Activated CD8-positive, alpha-beta T cell treated with anti-CD3 and anti-CD28 coated beads, Interleukin-2, amount 10 ng/mL, durations not matched to agents 7 days and 5 days (primary cell): ENCODE measurements at places on chromosomes 5 and 9. TPM values are rescaled to one million over a fixed set of nuclear protein-coding genes. Genes with fewer than 3 reads are reported as not detected.
A peak's percentile ranks its signal among the peaks of the same experiment; 100 is the strongest.

Gene LRRC19
- not detected for total RNA-seq

Gene ZFP2
- 0.26 TPM for total RNA-seq

GRCh38 chr5:142474431-142475094, 149.7 kb upstream of the SPRY4 start:
- DNase-seq: no peak

GRCh38 chr5:62306896-62307689, 1.1 kb downstream of the KIF2A start:
- peak; percentile 73 for DNase-seq

DNA sequence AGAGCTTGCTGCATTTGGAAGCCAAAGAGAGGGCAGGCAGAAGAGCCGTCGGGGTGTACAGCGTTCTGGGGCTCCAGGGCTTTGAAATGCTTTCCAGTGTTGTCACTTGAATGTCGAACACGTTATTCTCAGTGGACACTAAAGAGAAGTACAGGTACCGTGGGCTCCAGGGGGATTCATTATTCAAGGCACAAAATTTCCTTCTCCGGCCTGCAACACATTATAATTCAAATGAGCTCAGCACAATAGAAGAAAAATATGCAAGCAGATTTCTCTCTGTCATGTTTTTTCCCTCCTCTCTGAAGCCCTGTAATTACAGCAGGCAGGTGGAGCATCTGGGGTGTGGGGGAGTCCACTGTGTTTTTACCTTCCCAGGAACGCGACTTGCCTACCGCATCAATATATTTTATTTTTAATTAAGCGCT, 293.1 kb downstream of the ZSWIM6 start:
- no peak for DNase-seq

GRCh38 chr5:58891086-58891970, 308.5 kb downstream of the RAB3C start:
- peak; percentile 68 for DNase-seq

GRCh38 chr9:137301081-137301947, 757 bp downstream of the NRARP start:
- no peak for DNase-seq

DNA sequence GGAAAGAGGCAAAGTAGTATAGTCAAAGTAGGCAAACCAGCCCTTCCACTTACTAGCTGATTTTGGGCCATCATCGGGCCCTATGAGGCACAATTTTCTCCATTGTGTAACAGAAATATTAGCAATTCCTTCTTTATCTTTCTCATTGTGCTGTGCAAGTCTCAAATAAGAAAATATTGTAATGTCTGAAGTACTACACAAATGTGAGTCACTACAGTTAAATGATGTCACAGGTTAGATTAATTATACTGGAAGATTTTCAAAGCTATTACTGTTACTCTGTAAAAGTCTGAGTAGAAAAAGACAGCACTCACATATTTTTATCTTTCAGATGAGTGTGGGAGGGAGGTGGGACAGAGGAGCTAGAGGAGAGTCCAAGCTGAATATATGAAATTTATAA, 12.4 kb upstream of the TMC1 start:
- no peak for DNase-seq

DNA sequence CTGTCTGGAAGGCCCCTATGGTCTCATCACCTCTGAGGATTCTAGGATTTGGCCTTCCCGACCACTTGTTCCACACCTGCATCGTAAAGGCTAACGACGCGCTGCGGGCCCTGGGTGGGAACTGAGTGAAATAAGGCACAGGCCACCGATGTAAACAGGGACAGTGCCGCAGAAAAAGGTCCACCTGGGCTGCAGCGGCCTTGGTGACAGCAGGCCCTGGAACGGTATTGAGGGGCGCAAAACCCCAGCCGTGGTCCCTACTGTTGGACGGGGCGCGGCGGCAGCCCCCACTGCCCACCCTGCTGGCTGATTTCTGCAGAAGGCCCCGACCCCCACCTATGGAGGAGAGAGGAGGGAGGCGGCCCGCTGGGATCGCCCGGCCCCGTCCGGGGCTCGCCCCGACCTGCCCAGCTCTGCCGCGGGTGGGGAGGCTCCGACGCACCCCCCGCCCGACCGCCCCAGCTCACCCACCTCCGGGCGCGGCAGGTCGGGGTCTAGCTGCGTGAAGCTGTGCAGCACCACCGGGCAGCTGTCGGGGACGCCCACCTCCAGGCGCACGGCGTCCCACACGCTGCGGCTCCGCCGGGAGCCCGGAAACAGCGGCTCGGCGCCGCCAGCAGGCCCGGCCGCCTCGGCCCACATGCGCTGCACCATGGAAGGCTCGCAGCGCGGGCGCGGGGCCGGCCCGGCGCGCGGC, 391 bp downstream of the RALGDS start:
- DNase-seq: no peak

DNA sequence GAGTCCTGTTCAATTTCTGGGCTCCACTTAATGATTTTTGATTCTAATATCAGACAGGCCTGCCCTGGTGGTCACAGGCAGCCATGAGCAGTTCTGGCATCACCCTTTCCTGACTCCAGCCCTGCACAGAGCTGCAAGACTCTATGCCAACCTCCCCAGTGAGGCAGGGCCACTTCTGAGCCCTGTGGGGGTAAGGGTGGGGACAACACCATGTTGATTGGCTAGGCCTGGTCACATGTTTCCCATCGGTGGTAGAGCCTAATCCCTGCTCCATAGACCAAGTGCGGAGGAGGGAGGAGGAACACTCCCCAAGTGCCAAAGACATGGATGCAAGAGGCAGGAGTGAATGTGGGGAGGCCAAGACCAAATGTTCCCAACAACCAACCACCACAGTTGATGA, 134.6 kb downstream of the PHF2 start:
- no peak for DNase-seq

DNA sequence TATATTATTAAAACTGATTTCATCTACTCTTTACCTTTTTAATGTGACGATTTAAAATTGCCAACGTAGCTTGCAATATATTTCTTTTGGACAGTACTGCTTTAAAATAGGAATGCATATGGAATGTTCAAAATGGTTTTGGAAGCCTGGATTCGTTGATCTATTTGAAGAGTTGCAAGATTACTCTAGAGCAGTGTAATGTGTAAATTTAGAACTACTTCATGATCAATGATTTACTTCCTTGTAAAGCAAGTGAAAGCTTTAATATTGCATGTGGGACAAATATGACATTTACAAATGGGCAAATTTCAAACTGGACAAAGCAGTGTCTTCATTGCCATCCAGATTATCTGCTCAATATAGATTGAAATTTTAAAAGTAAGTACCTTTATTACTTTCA, 38.3 kb downstream of the PARP8 start:
- DNase-seq: no peak

GRCh38 chr5:103929338-103930013, 366.9 kb upstream of the NUDT12 start:
- DNase-seq: no peak
